ENCODE measurements at places on chromosomes 11 and 22.

- DNase-seq, result no peak
These were observed 38.7 kb downstream of the IGSF9B start for GRCh38 chr11:133917921-133918607.

GRCh38 chr22:20809538-20810185 is 35.7 kb downstream of the SERPIND1 start:
- no peak for DNase-seq

GRCh38 chr11:78244546-78245255 is 56.0 kb downstream of the USP35 start:
- DNase-seq, result no peak

DNA sequence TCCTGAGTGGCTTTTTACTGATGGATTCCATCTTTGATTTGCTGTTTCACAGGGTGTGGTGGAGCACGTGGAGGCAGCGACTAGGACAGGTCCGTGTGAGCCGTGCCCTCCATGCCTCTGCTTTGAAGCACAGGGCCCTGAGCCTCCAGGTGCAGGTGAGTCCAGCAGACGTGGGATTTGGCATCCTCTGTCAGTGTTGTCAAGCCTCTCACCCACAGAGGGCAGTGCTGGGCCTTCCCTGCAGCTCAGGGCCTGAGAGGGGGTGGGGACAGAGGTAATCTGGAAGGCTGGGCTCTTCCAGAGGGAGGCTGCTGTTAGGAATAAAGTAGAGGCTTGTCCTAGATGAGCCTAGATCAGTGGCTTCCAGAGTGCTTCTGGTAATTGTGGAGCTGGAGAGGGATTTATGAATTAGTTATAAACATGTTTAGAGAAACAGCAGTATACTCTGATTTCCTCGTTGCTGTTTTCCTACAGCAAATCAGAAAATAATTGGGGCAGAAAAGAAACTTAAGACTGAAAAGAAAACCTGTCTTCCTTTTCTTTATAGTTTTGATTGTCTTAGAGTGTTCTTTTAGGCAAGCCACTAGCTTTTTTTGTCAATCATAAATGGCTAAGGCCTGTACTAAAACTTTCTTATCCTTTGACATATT is 65.0 kb downstream of the SFI1 start:
- peak; percentile 93 for DNase-seq

- no peak for DNase-seq
These were observed 3.1 kb downstream of the NAP1L4 start for GRCh38 chr11:2989006-2989405.

GRCh38 chr11:48122246-48122645 is 94.4 kb upstream of the OR4B1 start:
- DNase-seq, result no peak

DNA sequence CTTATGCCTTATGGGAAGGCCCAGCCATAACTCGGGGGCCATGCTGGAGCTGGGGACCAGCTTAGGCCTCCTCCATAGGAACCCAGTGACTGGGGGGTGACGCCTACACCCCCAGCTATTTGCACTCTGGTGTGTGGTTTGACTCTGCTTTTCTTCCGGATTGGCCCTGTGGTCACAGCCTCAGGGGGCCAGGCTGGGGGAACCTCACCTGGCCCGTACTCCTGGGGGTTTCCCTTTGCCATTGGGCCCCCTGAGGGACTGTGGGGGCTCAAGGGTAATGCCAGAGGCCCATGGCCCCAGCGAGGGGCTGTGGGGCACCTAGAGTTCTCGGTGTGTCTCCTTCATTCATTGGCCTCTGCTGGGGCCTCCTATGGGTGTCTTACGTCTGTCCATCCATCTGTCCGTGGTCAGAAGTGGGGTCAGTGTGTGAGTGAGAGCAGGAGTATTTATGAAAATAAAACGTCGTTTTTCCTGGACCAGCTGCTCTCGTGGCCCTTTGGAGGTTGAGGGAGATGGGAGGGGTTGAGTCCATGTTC is 6.3 kb upstream of the SH3BP1 start:
- no peak for DNase-seq

GRCh38 chr11:102722821-102723220 is 1.9 kb downstream of the MMP8 start:
- no peak for DNase-seq

DNA sequence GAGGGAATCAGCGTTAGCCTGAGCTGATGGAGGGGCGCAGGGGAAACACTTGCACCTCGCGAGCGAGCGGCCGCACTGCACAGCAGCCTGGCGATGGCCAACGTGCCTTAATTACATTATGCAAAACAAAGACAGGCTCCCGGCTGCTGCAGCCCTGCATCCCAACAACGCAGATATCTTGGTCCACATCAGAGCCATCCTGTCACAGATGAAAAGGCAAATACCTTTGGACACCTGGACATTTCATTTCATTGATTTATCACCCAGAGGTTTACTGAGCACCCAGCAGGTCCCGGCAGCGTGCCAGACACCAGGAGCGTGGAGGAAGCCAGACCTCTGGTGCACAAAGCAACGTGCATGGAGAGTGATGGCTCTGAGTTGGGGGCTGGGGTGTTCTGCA is 843.0 kb downstream of the TBC1D22A start:
- DNase-seq, result no peak

DNA sequence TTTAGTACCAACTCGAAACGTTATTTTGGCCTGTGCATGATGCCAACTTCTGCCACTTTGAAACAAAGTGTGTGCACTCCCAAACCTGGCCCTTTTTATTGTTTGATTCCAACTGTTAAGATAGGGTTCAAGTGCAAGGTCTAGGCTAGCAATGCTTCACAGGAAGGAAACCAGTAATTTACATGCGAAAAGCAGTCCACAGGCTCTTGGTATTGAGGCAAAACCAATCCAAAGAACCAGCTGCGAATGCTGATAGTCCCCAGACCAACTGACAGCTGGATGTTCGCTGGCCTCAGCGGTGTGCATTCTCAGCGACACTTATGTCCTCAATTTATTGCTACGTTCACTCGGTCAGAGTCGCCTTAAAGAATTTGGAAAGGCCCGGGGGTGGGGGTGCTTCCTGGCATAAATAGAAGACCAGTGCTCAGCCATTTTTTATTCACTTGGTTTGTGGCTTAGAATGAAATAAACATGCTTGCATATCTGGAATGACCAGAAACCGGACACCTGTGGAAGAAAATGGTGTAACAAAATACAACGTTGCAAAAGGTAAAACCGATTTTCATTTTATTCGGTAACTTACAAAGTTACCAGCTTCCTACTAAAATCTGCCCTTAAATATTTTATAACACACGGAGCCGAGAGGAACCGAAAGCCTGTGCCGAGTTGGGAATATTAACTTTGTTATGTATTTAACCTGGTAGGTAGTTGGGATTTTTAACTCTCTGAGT is 1.6 kb downstream of the CPT1A start:
- DNase-seq, result no peak

GRCh38 chr11:76849376-76849775 is 11.3 kb upstream of the ACER3 start:
- no peak for DNase-seq

- DNase-seq, result no peak
These were observed 7.1 kb downstream of the VSIG10L2 start for GRCh38 chr11:125952973-125953372.

- DNase-seq, result no peak
These were observed 1291.0 kb upstream of the CNTN5 start for GRCh38 chr11:97729546-97730272.

GRCh38 chr11:44767421-44767820 is 40.7 kb downstream of the TSPAN18 start:
- DNase-seq, result no peak

- no peak for DNase-seq
These were observed 19.9 kb downstream of the IFT27 start for GRCh38 chr22:36756031-36756430.

DNA sequence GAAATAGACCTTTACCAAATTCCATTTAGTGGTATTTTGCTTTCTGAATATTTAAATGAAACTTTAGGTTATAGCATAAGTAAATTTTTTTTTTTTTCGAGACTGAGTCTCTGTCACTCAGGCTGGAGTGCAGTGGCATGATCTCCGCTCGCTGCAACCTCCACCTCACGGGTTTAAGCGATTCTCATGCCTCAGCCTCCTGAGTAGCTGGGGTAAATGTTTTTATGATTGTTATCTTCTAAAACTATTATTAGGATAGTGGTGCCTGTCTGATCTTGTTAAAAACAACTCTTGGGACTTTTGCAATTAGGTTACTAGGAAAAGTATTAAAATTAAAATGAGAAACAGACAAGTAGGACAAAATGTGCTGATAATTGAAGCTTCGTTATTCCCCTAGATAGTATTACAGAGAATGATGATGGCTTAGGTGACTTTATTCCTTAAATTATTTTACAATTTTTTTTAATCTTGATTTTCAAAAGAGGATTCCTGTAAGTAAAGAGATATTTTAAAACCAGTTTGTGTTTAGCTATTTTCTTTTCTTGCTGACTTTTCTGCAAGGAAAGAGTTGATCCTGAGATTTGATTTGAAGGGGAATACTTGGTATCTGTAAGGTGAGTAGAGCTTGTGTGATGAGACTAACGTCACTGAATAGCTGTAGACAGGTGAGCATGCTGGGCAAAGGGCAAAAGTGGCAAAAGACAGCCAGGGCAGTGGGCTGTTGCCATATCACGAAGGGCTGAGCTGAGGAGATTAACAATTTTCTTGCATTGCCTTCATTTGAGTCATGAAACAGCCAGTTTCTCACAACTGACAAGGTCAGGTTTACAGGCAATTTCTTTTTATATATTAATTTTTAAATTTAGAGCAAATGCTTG is 20.8 kb downstream of the CRKL start:
- no peak for DNase-seq

DNA sequence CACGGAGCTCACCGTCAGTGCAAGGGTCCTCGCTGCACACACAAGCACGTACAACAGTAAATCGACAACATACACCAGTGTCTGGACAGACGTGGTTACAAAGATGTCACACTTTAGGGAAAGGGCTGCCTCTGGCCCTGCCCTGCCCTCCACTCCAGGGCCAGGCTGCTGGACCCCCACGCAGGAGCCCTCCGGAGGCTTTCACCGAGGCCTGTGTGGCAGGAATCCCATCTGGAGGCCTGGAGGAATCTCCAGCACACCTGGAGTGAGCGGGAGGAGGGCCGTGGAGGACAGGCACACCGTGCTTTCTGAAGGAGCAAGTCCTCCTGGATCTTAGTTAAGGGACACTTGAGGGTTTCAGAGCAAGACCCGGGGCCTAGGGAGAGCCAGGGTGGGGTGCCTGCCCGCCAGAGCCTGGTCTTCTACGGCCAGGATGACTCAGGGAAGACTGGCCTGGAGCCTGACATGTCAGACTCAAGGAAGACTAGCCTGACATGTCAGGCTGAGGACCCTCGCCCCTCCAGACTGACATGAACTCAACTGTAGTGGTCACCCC is 2.1 kb upstream of the PIM3 start:
- DNase-seq, result no peak

GRCh38 chr11:31887180-31887579 is 76.1 kb upstream of the PAX6 start:
- peak; percentile 37 for DNase-seq

- peak; percentile 10 for DNase-seq
These were observed 18.5 kb downstream of the GAB2 start for GRCh38 chr11:78399136-78399535.

DNA sequence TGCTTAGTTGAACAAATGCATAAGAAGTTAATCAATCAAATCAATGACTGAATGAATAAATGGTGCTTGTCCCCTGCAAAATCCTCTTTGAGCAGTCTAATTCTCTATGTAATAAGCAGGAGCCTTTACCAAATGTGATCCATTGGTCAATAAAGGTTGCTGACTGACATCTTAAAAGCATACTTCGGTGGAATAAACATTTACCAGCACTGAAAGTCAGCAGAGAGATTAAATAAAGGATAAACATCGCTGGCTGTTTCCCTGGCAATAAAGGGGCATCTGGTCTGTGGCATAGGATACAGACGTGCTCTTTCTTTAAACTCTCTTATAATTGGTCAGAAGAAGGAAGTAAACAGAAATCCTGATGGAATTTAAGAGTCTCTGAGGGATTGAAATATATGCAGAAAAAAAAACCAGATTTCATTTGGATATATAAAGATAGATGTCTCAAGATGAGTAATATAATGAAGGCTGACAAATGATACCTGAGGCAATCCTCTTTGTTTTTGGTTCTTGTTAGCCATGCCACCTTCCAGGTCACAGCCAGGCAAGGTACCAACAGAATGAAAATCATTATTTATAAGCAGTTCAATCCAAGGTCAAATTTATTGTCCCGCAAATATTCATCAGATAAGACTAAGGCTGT is 578.4 kb upstream of the CCDC90B start:
- no peak for DNase-seq

DNA sequence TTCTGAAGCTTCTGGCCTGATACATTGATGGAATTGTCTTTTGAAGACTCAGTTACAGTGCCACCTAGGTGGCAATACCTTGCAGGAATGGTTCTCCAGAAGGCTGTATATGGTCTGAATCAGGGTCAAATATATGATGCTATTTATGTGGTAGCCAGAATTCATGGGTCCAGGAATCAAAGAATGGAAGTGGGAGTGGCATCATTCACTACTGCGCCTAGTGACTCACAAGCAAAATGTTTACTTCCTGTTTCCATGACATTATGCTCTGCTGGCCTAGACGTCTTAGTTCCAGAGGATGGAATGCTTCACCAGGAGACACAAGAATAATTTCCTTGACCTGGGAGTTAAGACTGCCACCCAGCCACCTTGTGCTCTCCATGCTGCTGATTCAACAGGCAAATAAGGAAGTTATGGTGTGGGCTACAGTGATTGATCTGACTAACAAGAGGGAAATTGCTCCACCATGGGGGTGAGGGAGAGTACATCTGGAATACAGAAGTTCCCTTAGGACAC is 491.8 kb downstream of the ETS1 start:
- no peak for DNase-seq

DNA sequence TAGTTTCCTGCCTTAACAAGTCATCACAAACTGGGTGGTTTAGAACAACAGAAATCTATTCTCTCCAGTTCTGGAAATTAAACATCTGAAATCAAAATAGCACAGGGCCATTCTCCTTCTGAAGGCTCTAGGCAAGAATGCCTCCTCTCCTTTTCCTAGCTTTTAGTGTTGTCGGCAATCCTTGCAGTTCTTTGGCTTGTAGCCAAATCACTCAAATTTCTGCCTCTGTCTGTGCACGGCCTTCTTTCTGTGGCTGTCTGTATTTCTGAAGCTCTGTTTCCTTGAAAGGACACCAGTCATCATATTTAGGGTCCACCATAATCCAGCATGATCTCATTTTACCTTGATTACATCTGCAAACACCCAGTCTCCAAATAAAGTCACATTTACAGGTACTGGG is 795.5 kb downstream of the METTL15 start:
- DNase-seq, result peak; percentile 4
